ENCODE measurements at places on chromosomes 1 and 21. TPM values are rescaled to one million over a fixed set of nuclear protein-coding genes. Genes with fewer than 3 reads are reported as not detected.

DNA sequence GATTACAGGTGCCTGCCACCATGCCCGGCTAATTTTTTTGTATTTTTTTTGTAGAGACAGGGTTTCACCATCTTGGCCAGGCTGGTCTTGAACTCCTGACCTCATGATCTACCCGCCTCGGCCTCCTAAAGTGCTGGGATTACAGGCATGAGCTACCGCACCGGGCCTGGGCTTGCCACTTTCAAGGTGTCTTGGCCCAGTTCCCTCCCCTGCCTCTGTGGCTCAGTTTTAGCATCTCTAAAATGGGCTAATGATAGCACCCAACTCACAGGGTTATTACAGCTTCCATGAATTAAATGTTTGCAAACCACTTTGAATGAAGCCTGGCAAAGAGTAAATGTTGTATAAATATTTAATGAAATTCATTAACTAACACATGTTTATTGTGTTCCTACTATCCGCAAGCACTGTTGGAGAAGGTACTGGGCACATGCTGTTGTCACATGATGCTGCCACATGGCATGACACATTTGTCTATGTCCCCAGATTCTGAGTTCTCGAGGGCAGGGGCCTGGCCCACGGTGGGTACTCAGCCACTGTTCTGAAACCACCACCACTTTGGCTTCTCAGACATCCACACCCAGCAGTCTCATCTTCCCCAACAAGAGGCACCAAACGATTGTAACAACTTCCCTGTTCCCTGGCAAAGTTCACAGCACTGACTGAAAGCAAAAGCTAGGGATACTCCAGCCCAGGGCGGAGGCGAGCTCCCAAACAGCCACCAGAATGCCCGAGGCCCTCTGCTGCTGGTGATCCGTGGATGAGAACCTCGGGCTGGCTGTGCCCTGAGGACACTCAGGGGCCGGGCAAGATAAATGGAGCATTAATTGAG is 9.7 kb downstream of the IFFO2 start:
- peaks cover 59% of the 10 kb centered on the region for H3K4me1 ChIP-seq
- H3K36me3 ChIP-seq: no peaks in the 10 kb centered on the region
- no peak overlapping the region for H3K4me3 ChIP-seq
- no peaks in the 10 kb centered on the region for H3K27me3 ChIP-seq
- no peak overlapping the region for H3K27ac ChIP-seq
- no peak for DNase-seq

DNA sequence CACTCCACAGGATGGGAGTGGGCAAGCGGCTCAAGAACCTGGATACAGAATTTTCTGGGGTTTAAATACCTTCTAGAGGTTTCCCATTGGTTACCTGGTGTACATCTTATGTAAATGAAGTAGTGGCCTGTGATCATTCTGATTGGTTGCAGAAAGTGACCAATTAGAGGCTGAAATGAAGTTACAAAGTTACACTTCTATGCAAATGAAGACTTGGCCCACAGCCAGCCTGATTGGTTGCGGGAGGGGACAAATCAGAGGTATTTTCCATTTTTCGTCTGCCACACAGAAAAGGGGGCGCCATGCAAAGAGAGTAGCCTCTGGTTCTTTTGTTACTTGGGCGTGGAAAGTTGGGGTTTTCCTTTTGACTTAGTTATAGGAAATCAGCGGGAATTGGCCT is 8.9 kb downstream of the KCNAB2 start:
- no peak for DNase-seq
- H3K27me3 ChIP-seq: peaks cover 47% of the 10 kb centered on the region
- H3K27ac ChIP-seq: no peak overlapping the region
- H3K36me3 ChIP-seq: no peaks in the 10 kb centered on the region

DNA sequence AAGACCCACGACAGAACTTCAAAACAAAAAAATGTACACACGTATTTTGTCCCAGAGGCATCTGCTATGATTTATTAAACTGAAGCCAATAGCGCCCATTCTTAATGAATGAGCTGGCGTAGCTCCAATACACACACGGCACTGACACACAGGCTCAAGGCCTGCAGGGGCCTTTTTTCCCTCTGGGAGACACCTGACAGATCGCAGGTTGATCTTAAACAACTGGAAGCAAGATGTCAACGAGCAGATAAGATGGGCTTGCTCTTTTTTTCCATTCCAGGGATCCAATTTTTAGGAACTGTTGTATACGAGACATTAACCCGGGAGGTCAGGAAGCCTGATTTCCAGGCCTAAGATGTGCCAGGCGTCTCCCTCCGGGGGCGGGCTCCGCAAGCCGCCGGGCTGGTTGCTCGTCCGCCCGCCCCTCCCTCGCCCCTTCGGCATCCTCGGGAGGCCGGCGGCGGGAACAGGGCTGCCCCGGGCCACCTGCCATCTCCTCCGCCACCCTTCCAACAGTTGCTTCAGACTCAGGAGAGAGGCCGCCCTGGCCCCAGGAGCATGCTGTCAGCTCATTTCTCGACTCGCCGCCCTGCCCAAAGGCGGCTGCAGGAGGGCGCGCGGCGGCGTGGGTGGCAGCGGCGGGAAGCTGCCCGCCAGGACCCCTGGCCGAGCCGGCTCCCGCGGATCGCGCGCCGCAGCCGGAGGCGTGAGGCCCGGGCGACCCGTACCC is 735 bp downstream of the TTC13 start:
- DNase-seq: peak; percentile 19
- peak overlapping the region; percentile 86 for H3K27ac ChIP-seq

GRCh38 chr1:57285992-57286391 is 137.9 kb downstream of the DAB1 start:
- no peak overlapping the region for H3K4me3 ChIP-seq
- no peaks in the 10 kb centered on the region for H3K4me1 ChIP-seq
- H3K27me3 ChIP-seq: peaks cover 17% of the 10 kb centered on the region
- H3K36me3 ChIP-seq: no peaks in the 10 kb centered on the region

GRCh38 chr1:19455353-19455752 is 30.0 kb downstream of the CAPZB start:
- no peak overlapping the region for H3K27ac ChIP-seq
- H3K4me3 ChIP-seq: no peak overlapping the region
- no peak for DNase-seq
- no peaks in the 10 kb centered on the region for H3K27me3 ChIP-seq

DNA sequence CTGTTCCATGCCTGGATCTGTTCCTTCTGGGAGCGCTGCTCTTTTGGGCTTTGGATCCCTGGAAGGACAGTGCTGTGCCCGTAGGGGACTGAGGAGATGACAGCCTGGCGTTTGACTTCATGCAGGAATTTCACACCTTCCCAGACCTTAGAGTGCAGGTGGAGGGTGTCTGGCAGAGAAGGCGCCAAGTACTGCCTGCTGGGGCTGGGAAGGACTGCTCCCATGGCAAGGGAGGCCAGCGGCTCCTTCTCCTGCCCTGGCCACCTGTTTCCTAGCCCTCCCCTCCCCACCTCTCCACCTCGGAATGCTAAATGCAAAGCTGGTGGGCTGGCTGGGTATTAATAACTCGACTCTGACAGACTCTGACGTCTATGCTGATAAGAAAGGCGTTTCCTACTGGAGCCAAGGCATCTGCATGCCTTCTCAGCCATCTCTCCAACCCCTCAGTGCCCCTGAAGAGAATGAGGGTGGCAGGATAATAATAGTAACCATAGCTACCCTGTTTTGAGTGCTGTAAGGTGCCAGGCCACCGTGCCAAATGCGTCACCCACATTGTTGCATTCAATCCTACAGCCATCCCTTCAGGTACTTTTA is 17.5 kb upstream of the PDIK1L start:
- no peaks in the 10 kb centered on the region for H3K27me3 ChIP-seq
- no peak overlapping the region for H3K4me3 ChIP-seq

DNA sequence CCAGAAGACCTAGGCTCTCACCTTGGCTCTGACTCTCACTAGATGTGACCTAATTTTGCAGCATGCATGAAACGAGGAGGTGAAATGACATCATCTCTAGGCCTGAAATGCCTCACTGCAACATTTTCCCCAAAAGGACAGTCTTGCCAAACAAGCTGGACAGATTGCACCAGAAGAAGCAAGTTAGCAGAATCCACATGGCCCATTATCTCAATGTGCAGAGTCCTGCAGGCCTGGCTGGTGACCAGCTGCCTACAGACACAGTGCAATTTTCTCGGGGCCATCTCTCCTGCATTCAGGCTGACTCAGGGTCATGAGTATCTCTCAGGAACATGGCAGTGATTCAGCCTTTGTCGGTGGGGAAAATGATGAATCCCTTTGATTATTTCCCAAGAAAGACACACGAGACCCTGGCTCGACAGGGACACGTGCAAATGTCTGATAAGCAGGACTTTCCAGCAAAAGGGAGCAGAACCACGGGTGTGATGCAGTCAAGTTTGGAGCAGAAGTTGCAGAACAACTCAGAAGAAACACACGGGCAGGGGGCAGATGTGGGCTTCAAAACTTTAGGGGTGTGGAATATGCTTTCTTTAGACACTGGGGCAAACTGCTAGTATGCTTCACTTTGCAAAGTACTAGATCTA is 38.7 kb downstream of the TRIM67 start:
- H3K4me1 ChIP-seq: no peaks in the 10 kb centered on the region
- H3K27ac ChIP-seq: no peak overlapping the region
- no peak overlapping the region for H3K4me3 ChIP-seq

DNA sequence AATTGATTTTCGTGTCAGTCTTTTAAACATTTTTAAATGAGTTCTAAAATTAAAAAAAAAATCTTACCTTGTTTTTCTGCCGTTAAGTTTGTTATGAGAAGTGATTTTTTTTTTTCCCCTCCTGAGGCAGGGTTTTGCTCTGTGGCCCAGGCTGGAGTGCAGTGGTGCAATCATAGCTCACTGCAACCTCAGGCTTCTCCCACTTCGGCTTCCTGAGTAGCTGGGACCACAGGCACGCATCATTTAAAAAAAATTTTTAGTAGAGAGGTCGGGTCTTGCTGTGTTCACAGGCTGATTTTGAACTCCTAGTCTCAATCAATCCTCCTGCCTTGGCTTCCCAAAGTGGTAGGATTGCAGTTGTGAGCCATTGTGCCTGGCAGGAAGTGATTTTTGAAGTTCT is 41.1 kb downstream of the MTR start:
- DNase-seq: no peak
- H3K27ac ChIP-seq: peak overlapping the region; percentile 86
- H3K27me3 ChIP-seq: no peaks in the 10 kb centered on the region

GRCh38 chr1:96073100-96073499 is 648.5 kb upstream of the PTBP2 start:
- no peaks in the 10 kb centered on the region for H3K36me3 ChIP-seq
- no peaks in the 10 kb centered on the region for H3K27me3 ChIP-seq
- H3K4me3 ChIP-seq: no peak overlapping the region
- H3K4me1 ChIP-seq: peaks cover 16% of the 10 kb centered on the region

Gene CFHR3
- total RNA-seq: 0.93 TPM
